Heart right ventricle (tissue), 16 donors: ENCODE measurements at places on chromosomes 4 and X. TPM values are rescaled to one million over a fixed set of nuclear protein-coding genes. Genes with fewer than 3 reads are reported as not detected.

- no peak for DNase-seq
Observed at GRCh38 chr4:12897954-12898353, 586.2 kb downstream of the RAB28 start.

SHOX gene
- not detected for polyA plus RNA-seq

DNA sequence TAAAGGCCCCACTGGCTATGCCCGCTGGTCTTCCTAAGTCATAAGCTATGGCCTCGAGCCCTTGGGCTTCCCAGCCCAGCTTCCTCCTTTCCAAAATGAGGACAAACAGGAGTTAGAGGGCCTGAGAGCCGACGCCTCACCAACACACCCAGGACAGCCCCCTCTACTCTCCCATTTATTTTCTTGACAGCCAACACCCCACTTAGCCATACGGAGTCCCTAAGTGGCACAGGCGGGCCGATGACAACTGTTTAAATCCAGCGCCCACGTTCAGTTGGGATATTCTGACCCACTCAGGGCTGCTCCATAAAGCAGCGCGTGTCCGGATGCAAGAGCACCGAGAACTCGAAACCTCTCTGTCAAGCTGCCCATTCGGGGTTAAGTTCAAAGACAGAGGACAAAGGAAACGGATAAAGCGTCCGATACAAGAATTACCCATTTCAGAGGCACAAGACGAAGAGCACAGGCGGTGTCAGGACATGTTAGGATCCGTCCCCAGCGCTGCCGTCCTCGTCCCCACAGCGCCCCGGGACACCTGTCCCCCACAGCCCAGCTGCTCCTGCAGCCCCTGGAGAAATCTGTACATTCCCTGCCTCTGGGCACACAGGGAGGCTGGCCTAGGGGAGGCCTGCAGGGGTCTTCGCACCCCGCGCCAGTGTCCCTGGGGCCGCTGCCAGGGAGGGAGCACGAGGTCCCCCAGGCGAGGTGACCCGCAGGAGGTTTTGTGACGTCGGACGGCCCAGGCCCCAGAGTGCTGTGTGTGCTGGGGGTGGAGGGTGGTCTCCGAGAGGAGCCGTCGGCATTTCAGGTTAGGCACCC is 1.2 kb downstream of the PRKX start:
- peak; percentile 30 for DNase-seq

DNA sequence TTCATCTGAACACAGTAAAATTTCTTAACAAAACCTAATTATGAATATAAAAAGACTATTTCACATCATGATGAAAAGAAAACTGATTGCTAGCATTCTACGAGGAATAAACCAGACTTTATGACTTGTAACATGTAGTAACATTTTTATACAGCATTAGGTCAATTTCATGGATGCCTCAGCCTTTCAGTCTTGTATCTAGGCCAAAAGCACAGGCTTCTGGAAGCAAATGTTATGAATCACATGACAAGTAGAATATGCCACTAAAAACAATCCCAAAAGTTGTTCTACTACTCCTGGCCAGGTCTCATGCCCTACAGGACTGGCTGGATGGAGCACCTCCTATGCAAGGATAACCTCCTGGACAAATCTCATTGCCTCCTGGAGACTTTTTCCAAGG is 101.2 kb downstream of the ARHGAP6 start:
- DNase-seq, result no peak

MCF2 gene
- 4.5 TPM for polyA plus RNA-seq

DNA sequence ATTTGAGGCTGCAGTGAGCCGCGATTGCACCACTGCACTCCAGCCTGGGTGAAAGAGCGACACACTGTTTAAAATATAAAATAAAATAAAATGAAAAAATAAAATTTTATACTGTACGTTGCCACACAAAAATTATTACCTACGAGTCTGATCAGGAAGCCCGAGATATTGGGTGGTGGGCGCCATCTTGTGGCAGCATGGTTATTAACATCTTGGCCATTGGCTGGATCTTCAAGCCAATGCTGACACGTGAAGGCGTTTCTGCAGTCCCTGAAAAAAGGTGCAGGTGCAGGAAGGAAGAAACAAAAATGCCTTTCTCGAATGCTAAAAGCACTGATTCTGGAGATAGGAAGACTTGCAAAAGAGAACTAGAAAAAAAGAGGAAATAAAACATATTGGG is 4.9 kb upstream of the TLR8 start:
- peak; percentile 43 for DNase-seq

FAM47C gene
- polyA plus RNA-seq, result not detected

ACE2 gene
- 15.3 TPM for polyA plus RNA-seq

GRCh38 chrX:5051831-5052491 is 1176.7 kb downstream of the NLGN4X start:
- DNase-seq, result peak; percentile 42

DNA sequence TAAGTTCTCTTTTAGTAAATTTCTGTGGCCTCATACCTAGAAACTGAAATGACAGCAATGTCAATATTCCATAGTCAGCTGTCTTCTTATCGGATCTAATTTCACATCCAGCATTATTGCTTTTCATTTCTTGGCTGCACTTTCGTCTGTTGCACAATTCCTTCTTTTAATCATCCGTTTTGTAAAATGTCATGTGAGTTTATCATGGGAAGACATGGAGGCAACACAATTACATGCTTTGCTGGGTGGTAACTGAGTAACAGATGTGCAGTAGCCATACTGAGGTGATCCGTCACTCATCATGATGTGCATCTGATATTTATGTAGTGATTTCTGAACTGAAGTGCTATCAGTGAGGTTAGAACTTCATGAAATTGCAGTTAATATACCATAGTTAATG is 68.3 kb upstream of the SLC7A11 start:
- DNase-seq, result no peak

GRCh38 chr4:632926-633325 is 7.6 kb downstream of the PDE6B start:
- no peak for DNase-seq

GRCh38 chrX:121949041-121949760 is 901.8 kb downstream of the GLUD2 start:
- DNase-seq, result no peak

DNA sequence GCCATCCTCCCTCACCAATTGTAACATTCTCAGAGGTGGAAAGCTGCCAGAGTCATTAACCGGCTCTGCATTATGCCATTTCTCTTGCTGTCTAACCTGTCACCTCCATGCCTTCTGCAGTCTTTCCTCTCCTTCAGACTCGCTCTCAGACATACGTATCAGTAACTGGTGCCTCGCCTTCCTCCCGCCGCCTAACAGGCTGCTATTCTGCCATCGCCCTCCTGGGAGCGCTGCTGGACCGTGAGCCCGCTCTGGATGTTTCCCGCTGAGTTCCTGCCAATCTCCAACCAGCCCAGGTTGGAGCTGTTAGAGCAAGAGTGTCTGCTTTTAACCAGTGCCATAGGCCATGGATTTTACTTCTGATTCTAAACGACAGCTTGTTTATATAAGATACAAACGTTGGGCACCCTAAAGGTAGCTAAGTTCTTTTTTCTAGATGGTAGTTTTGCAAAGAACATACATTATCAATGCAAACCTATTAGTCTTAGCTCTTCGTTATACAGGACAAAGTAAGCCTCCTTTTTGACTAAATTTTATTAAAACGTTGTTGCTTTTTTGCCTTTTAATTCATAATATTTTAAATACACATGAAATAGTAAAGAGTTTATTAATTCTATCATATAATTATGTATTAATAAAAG is 59.5 kb upstream of the NEIL3 start:
- DNase-seq, result peak; percentile 64

- no peak for DNase-seq
Observed at GRCh38 chr4:87019898-87020297, 85.1 kb downstream of the AFF1 start.

DNA sequence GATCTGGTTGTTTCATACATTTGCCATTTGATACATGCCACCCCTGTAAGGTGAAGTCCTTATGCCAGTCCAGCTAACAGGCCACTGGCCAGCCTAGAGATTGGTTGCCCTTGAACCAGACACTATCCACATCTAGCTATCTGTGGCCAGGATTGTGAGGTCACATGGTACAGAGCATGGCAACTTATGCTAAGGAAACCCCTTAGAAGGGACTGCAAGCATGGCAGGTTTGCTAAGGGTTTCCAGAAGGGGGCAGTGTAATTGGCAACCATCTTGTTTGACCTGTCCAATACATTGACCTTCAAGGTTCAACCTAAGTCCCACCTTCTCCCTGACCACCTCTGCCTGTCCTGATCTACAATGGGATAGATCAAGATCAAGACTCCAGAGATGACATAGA is 47.5 kb downstream of the SMC1A start:
- no peak for DNase-seq

DNA sequence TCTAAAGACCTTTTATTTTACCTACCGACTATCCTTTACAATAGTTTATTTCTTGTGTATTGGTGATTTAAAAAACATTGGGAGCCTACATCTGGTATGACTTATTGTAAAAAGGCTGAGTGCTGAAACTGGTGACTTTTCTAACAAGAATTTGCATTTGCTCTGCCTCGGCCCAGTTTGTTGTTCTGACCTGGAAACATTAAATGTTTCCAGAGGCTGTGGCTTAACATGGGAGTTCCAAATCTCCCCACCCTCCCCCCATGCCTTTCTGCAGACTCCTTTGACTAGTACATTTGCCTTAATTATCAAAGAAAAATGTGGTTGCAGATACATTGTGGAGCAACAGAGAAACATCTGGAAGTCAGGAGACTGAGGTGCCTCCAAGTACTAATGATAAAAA is 39.8 kb downstream of the SPCS3 start:
- DNase-seq, result no peak
